ENCODE measurements at places on chromosomes 13 and 19.

DNA sequence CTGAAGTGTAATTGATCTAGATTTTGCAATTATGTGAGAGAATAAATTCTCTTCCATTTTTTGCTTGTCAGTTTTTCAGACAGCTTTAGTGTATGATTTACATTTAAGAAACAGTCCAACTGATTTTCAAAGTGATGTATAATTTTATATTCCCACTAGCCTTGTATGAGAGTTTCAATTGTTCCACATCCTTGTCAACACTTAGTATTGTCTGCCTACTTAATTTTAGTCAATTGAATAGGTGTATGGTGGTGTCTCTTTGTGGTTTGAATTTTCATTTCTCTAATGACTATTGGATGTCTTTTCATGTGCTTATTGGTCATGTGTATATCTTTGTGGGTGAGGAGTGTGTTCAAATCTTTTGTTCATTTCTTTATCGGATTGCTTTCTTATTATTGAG lies 49.4 kb upstream of the SPRY2 start:
- DNase-seq = no peak

GRCh38 chr19:53991224-53992113 lies at the start of gene CACNG6:
CACNG6 (plus strand) TSS chr19:53991637; CDS start chr19:53992878, 1,241 bp downstream.
- no peak for DNase-seq

GRCh38 chr13:110628952-110629701 lies 13.8 kb downstream of the NAXD start:
- no peak for DNase-seq

- no peak for DNase-seq
Measured at GRCh38 chr13:49777746-49778614, 14.5 kb downstream of the KPNA3 start.

DNA sequence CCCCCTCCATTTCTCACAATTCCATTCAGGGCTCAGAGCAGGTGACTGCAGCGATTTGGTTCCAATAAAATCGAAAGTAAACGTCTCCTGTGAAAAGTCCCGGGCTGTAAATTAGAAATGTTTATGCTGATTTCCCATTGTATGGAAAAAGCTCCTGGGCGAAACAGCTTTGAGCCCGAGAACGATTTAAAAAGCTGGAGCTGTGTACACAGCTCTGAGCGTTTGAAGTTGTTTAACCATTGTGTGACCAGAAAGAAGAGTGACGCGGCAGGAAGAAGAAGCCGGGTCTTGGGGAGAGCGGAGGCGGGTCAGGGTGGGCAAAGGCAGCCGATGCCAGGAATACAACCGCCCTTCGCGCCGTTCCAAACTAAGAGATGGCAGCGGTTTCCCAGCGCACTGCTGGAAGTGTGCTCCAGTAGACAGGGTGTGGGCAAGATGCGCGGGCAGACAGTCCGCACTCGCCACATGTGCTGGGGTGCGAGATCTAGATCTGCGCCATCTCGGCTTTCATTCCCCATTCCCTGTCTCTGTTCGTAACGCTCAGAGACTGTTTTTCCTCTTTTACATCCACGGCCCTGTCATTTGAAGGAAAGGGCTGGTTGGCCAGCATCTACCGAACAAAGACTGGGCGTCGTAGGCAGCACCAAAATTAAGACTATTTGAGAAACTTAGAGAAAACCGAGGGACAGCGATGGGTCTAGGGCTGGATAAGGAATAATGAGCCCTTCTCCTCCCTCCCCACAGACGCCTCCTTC lies 960 bp upstream of the GSX1 start:
- no peak for DNase-seq

DNA sequence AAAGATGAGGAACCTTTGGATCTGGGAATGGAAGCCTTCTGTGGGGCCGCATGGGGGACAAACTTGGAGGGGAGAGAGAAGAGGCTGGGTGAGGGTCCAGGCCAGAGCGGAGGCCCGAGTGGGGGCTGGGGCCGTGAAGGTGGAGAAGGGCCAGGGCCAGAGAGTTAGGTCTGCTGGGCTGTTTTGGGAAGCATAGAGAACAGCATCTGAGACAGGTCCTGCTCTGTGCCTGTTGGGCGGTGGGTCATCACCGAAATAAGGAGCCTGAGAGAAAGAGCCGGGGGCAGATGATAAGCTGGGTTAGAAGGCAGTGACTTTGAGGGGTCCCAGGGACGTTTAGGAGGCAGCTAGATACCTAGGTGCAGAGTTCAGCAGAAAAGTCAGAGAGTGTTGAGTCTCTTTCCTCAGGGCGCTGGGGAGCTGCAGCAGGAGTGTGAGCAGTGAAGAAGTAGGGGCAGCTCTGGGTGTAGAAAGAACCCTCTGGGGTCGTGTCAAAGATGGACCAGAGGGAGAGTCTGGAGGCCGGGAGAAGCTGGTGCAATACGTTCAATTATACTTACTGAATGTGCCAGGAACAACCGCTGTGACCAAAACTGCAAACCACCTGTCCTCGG lies 2.7 kb downstream of the SPACA6 start:
- DNase-seq = no peak

- DNase-seq = no peak
Measured at GRCh38 chr19:29323021-29323430, 110.1 kb upstream of the UQCRFS1 start.

- no peak for DNase-seq
Measured at GRCh38 chr19:35365303-35365702, 5.6 kb upstream of the GPR42 start.

- DNase-seq = peak; percentile 3
Measured at GRCh38 chr19:13441810-13442512, 64.3 kb downstream of the CACNA1A start.

DNA sequence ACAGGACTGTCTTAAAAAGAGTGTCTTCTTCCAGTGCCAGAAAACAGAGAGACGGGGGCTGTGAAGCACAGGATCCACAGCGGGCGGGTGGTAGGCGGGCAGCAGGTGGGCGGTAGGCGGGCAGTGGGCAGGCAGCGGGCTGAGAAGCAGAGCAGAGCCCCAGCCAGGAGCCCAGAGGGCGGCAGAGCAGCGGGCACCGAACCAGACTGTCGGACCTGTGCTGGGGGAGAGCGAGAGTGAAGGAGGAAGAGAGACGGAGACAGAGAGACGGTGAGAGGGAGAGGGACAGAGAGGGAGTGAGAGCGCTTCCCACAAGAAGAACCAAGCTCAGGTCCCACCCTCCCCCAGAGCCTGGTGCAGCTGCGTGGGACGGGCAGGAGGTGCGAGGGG lies 30.3 kb downstream of the RASA3 start:
- DNase-seq = no peak

DNA sequence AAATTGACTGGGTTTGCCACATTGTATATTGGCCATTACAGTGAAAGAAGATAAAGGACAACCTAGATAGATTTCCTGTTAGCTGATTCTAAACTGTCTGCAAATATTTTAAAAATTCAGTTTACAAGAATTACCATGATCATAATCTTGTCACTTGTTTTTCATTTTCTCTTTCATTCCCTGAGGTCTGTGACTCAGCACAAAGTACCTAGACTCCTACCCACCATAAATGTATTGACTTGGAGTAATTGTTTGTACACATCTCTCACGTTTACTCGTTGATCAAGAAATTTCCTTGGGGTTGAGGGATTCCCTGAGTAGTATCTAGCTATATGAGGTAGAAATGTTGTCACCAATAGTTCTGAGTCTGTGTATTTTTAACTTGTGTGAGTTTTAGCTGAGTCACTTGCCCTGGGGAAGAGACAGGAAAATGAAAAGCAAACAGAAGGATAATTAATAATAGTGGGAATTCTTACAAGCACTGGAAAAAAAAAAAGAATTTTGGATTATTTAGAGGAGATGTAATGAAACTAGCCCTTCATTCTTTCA lies 299.2 kb upstream of the DACH1 start:
- DNase-seq = no peak

- DNase-seq = no peak
Measured at GRCh38 chr13:42981317-42981716, 10.7 kb downstream of the EPSTI1 start.

- no peak for DNase-seq
Measured at GRCh38 chr19:21398851-21399250, 1.9 kb downstream of the ZNF493 start.

DNA sequence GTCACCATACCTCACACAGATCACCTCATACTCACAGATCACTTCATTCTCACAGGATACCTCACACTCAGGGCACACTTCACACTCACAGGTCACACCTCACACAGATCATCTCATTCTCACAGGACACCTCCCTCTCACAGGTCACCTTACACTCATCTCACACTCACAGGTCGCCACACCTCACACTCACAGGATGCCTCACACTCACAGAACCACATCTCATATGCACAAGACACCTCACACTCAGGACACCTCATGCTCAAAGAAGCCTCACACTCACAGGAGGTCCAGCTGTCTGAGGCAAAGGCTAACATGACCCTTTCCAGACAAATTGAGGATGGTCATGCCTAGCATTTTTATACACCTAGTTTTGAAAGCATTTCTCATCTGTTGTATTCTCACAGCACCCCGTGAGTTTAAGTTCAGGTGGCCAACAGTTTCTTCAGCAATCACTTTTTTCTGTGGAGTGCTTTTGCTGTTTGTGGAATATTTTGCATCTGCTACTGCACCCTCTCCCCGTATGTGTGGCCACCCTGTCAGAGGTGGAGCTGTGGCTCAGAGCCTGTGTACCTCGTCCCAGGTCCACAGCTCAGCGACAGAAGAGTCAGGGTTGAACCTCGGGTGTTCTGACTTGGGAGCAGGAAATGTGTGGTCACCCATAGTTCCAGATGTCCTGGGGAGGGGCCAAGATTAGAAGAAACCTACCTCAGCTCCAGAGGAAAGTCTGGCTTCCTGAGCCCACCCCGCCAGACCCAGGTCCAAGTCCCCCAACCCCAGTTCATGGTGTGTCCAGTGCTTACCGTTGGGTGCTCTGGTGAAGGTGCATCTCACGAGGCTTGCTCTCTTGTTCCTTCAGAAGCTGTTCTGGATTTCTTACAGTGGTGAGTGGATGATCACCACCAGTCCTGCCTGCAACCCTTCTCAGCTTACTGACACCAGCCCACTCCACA lies 7.6 kb downstream of the F7 start:
- no peak for DNase-seq

GRCh38 chr13:58919551-58919950 lies 1244.2 kb downstream of the DIAPH3 start:
- DNase-seq = no peak

GRCh38 chr13:30715372-30715756 lies 20.0 kb upstream of the ALOX5AP start:
- no peak for DNase-seq

DNA sequence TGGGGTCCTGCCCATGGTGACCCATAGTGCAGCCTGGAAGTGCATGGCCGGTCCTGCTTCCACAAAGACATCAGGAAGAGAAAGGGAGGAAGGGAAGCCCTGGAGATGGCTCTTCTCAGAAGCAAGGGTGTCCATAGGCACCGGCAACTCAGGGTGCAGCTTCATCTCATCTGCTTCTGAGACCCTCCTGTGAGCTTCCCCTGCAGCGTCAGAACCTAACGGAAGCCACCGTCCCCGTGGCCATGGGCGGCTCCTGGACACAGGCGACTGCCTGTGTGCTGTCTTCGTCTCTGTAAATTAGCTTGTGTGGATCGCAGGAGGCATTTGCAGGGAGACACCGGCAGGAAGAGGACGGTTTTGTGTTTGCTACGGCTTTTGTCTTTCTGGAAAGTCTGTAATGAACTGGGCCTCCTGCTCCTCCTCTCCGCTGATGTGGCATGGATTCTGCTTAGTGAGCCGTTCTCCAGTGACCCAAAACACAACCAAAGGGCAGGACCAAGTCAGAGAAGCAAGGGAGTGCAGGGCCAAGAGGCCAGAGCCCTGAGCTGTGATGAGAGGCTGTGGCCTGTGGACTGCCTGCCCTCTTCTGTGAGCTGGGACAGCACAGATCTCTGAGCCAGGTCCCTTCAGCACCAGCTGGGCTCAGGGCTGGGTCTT lies 2.5 kb downstream of the ATP4B start:
- no peak for DNase-seq

- no peak for DNase-seq
Measured at GRCh38 chr13:34720618-34721017, 221.5 kb upstream of the NBEA start.
